Smooth muscle cell of the umbilical artery (primary cell): ENCODE measurements at places on chromosomes 1 and 21. TPM values are rescaled to one million over a fixed set of nuclear protein-coding genes. Genes with fewer than 3 reads are reported as not detected.

The TRAF3IP3 gene
- not detected in 2 replicates for total RNA-seq

The PRDM16 gene
- total RNA-seq = 0.30 and 1.5 TPM in 2 replicates

The MMEL1 gene
- 0.37 TPM in 1 of 2 replicates, not detected in the other for total RNA-seq

The TRMT13 gene
- total RNA-seq = 12.8 and 18.5 TPM in 2 replicates

The NDC1 gene
- 14.0 and 20.2 TPM in 2 replicates for total RNA-seq
